ENCODE measurements at places on chromosomes 4 and X.

DNA sequence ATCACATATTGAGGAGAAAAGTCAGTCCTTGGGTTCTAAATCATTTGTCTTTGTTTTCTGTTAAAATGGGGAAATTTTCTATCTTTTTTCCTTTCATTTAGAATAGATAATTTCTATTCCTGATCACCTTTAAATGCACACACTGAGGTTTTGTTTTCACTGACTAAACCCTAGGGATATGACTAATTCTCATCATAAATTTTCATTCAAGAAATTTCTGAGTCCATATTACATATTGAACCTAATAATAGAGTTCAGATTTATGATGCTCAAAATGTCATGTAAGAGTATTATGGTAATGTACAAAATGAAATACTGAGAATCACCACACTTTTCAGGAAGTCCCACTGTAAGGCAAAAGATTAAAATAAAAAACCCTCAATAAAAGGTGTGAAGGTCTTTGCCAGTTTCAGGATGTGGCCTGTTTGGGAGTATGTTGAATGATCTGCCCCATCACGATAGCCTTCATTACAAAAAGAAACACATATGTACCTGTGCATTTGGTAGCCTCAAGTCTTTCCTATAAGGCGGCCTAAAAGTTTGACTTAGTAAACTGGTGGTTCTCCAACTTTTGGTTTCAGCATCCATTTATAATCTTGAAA lies 49.4 kb downstream of the LEF1 start:
- no peak for DNase-seq

- no peak for DNase-seq
These were observed 220.7 kb downstream of the CLCN4 start for GRCh38 chrX:10377427-10377826.

DNA sequence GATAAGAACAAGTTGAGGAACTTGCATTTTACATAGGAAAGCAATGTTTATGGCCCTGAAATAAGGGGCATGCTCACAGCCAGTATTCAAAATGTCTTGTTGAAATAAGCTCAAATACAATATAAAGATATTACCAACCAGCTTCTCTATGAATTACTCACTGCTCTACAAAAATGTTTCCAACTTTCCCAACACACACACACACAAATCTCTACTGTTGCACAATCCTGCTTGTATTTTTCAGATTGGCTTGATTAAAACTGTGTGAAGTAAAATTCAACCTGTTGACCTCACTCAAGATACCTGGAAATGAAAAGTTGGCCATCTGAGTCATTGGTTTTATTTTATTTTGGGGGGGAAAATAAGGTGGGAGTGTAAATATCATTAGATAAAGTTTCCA lies 128.6 kb downstream of the CHIC2 start:
- DNase-seq: no peak

DNA sequence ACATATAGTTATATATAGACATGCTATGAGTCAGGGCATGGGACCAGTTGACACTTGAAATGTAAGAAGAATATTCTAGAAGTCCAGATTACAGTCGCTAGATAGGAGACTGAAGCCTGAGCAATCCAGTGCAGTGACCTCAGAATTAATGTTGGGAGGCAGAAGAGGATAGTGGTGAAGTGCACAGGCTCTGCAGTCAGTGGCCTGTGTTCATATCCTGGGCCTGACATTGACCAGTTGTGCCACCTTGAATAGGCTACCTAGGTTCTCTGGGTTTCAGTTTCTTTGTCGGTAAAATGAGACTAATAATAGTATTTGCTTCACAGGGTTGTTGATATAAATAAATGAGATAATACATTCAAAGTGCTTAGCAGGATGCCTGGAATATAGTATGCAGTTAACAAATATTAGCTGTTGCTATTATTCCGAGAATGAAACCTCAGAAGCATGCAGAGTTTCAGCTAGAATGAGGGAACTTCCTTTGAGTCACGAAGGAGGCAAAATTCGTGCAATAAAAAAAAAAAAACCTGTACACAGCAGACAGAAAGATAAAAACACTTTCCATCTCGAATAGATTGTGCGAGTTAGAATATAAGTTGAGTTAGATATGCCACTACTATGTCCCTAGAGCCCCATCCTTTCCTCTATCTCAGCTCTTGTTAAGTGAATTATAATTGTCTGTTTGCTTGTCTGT lies 4.0 kb upstream of the SH2D1A start:
- DNase-seq: no peak

- no peak for DNase-seq
These were observed 39.1 kb upstream of the UCP1 start for GRCh38 chr4:140607852-140608251.

DNA sequence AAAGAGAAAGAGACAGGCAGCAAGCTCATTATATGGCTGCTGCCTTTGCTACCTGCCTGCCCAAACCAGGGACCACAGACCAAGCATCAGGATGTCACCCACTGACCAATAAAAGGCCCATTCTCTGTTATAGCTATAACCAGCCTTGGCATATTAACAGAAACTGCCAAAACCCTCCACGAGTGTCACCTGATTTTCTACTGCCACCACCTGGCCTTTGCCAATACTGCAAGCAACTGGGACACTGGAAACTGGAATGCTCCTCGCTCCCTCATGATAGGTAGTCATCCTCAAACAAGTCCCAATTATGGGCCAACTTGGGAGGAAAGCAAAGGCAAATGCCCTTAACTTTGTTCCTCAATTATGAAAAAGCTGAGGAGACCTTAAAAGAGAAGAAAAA lies 76.0 kb downstream of the SPIN4 start:
- DNase-seq: no peak

Measured in activated CD4-positive, CD25-positive, alpha-beta regulatory T cell treated with anti-CD3 and anti-CD28 coated beads, Interleukin-2, amount 50 U/mL, for 16 hours (primary cell).